ENCODE measurements at places on chromosomes 12 and 14. TPM values are rescaled to one million over a fixed set of nuclear protein-coding genes. Genes with fewer than 3 reads are reported as not detected.

Gene HOXC12
- under 0.01 TPM for total RNA-seq

Gene REP15
- total RNA-seq = 1.3 TPM

Gene PDZRN4
- not detected for total RNA-seq

Gene ZFHX2
- under 0.01 TPM for total RNA-seq

Gene ACOT4
- total RNA-seq = 1.7 TPM
